ENCODE measurements at places on chromosomes 12 and 14. TPM values are rescaled to one million over a fixed set of nuclear protein-coding genes. Genes with fewer than 3 reads are reported as not detected.

MMAB gene
- polyA plus RNA-seq, result 17.3 TPM

OTX2 gene
- not detected for polyA plus RNA-seq

CAMKK2 gene
- polyA plus RNA-seq, result 4.4 TPM

GMFB gene
- polyA plus RNA-seq, result 22.9 TPM

NAA30 gene
- 15.9 TPM for polyA plus RNA-seq

STON2 gene
- 18.2 TPM for polyA plus RNA-seq

TMTC1 gene
- 24.7 TPM for polyA plus RNA-seq

ZDHHC22 gene
- polyA plus RNA-seq, result 0.01 TPM

SOAT2 gene
- 0.05 TPM for polyA plus RNA-seq

NDRG2 gene
- 2,087 TPM for polyA plus RNA-seq

GPATCH2L gene
- 17.6 TPM for polyA plus RNA-seq

NXPH4 gene
- 0.20 TPM for polyA plus RNA-seq

HOTAIR gene
- 0.25 TPM for polyA plus RNA-seq

CCDC197 gene
- 0.61 TPM for polyA plus RNA-seq

Measured in psoas muscle (tissue), 8 donors.